ENCODE measurements at places on chromosomes 5 and 9. TPM values are rescaled to one million over a fixed set of nuclear protein-coding genes. Genes with fewer than 3 reads are reported as not detected.
A peak's percentile ranks its signal among the peaks of the same experiment; 100 is the strongest.

GRCh38 chr9:126650404-126651341, 36.9 kb downstream of the LMX1B start:
- no peak for DNase-seq

GRCh38 chr5:107428303-107428813, 242.4 kb downstream of the EFNA5 start:
- no peak for DNase-seq

DNA sequence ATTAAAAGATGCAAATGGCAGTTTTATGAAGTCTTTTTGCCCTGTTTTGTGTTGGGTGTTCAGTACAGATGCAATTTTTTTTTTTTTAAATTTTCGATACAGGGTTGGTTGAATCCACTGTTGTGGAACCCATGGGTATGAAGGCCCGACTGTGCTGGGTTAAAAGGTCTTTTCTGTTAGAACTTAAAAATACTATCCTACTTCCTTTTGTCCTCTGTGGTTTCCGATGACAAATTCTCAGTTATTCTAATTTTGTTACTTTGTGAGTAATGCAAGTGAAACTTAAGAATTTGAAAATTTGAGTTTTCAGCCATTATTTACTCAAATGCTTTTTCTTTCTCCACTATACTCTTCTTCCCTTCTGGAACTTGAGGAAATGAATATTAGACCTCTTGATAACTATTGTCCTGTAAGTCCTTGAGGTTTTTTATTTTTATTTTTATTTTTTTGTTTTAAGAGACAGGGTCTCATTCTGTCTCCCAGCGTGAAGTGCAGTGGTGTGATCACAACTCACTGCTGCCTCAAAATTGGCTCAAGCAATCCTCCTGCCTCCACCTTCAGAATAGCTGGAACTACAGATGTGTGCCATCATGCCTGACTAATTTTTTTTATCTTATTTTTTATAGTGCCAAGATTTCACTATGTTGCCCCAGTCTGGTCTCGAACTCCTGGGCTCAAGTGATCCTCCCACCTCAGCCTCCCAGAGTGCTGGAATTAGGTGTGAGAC, 67.5 kb downstream of the ZCCHC7 start:
- no peak for DNase-seq

DNA sequence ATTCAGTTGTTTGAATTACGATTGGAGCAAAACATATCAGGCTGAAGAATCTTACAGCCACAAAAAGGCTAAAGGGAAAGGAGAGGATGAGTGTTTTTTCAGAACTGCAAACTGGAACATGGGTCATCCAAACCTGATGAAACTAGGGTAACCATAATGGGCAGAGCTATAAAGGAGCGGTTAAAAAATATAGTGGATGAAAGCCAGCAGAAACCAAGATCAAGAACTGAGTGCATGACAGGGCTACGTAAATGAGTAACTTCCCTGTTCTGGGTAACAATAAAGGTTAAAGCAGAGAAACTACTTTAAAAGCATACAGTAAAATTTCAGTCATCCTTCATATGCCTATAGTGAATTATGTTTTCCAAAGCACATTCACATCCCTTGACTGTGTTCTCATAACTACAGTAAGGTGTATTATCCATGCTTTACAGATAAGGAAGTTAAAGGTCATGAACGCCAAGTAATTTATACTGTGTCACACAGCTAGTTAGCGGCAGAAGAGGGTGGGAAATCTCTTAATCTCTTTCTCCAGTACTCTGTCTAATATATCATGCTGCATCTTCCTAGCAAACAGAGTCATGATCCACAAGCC, 48.5 kb upstream of the GHR start:
- no peak for DNase-seq

- DNase-seq = no peak
These were observed 77.0 kb downstream of the OXCT1 start for GRCh38 chr5:41793141-41793770.

DNA sequence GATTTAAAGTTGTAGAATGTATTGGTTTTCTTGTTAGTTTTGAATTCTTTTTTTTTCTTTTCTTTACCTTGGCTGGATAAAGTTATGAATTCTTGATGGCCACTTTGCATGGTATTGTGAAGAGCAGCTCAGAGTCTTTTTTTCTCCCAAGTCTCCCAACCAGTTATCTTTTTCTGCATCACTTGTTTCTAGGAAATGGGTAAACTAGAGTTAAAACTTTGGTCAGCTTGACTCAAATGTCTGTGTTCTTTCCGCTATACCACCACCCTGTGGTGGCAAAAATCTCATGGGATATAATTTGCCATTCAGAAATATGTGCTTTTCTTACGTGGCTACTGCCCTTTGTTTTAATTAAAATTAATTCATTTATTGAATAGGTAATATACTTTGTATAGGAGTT, 113.2 kb downstream of the UNC13B start:
- no peak for DNase-seq

- no peak for DNase-seq
These were observed 143.7 kb upstream of the PCA3 start for GRCh38 chr9:76620581-76620980.

GRCh38 chr9:127360829-127361228, 36.1 kb upstream of the SLC2A8 start:
- DNase-seq = no peak

DNA sequence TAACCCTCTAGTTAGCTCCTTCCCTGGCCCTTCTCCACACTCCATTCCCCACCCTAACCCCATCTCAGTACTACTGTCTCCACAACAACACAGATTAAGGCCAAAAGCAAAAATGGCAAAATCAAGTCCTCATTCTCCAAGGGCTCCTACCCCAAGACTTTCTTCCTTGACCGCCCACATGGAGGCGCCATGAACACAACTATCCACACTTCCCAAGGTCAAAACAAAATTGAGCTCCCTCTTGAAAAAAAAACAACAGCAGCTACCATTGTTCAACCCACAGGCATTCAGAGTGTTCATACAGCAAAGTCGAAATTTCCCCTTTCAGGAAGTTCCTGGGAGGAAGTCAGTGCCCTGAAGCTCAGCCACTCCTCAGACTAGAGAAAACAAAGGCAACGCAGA, 54.4 kb downstream of the GNAQ start:
- DNase-seq = peak; percentile 73

DNA sequence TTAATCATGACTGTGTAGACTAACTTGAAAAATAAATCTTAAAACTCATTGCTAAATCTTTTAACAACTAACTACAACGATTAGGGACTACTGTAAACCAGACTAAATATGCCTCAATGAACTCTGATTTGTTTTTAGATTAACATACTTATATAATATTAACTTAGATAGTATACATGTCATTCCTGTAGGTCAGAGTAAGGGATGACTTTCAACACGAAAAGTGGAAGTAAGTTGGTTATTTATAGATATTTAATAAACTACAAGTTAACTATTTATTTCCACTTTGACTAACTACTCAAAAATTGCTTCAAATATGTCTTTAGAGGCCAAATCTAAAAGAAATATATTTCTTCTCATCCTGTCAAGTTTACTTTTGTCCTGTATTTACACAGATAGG, 795.6 kb downstream of the PTPRD start:
- no peak for DNase-seq

- no peak for DNase-seq
These were observed 67.5 kb downstream of the CWC27 start for GRCh38 chr5:64836190-64836755.

- no peak for DNase-seq
These were observed 58.2 kb downstream of the IPPK start for GRCh38 chr9:92611621-92612285.

- DNase-seq = no peak
These were observed 154.4 kb downstream of the MAN2A1 start for GRCh38 chr5:109844148-109844547.

GRCh38 chr5:149618581-149619248, 37.4 kb downstream of the ARHGEF37 start:
- peak; percentile 51 for DNase-seq

Gene GPX3
- 131 TPM for total RNA-seq

Gene FGF10
- 3.5 TPM for total RNA-seq

Gene SLC1A3
- total RNA-seq = 26.2 TPM

Gene PLPP7
- 7.2 TPM for total RNA-seq

Gene TMEM252
- not detected for total RNA-seq

Gene LRSAM1
- 30.1 TPM for total RNA-seq

Gene IL9
- not detected for total RNA-seq

Gene SPZ1
- total RNA-seq = not detected

Gene ZBED3
- 16.6 TPM for total RNA-seq

Gene EFNA5
- 27.9 TPM for total RNA-seq

Data from mucosa of gallbladder (tissue), 1 donor.